ENCODE measurements at places on chromosomes 13 and 19. TPM values are rescaled to one million over a fixed set of nuclear protein-coding genes. Genes with fewer than 3 reads are reported as not detected.

- no peak for DNase-seq
These were observed 140.0 kb downstream of the IRS2 start for GRCh38 chr13:109646423-109646822.

DNA sequence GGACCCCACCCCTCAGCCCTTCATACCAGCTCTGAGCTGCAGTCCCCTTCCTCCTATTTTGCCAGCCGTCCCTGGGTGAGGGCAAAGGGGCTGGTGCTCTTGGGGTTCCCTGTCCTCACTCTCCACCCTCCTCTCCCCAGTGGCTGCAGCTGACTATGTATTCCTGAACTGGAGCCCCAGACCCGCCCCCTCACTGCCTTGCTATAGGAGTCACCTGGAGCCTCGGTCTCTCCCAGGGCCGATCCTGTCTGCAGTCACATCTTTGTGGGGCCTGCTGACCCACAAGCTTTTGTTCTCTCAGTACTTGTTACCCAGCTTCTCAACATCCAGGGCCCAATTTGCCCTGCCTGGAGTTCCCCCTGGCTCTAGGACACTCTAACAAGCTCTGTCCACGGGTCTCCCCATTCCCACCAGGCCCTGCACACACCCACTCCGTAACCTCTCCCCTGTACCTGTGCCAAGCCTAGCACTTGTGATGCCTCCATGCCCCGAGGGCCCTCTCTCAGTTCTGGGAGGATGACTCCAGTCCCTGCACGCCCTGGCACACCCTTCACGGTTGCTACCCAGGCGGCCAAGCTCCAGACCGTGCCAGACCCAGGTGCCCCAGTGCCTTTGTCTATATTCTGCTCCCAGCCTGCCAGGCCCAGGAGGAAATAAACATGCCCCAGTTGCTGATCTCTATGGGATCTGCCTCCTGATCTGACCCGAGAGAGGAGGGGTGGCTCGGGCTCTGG, 2.4 kb downstream of the COX7A1 start:
- DNase-seq: peak; percentile 62

DNA sequence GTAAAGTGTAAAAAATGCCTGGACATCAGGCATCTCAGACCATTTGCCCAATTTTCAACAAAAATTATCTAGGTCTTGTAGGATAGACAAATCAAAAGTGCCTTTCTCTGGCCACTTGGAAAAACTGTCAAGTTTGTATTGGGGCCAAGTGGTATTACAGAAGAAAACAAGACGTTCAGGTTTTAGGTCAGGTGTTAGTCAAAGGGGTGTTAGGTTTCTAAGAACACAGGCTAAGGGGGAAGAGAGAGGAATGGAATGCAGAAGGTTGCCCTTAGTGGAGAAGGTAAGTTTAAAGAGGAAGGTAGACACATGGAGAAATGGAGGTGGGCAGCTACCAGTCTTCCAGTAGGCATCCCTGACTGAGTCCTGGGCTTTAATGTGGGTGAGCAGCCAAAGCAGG, 19.9 kb upstream of the ZNF561 start:
- no peak for DNase-seq

GRCh38 chr13:36142735-36143134, 11.6 kb upstream of the DCLK1 start:
- no peak for DNase-seq

DNA sequence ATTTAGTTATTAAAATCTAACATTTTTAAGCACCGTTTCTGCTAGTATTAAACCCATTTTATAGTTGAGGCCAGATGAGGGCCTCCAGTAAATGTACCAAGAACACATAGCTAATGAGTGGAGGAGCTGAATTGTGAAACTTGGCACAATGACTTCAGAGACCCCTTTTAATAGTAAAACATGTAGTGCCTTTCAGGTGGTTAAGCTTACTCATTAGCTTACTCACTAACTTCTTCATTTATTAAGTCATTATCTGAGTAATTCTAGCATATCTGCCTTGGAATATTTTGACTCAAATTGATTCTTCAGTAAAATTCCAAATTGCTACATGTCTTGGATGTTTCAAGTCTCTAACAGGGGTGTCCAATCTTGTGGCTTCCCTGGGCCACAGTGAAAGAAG, 735.2 kb downstream of the LIG4 start:
- DNase-seq: no peak

GRCh38 chr13:91216928-91217700, 130.4 kb upstream of the MIR17HG start:
- no peak for DNase-seq

- DNase-seq: no peak
These were observed 27.5 kb downstream of the VRK3 start for GRCh38 chr19:49997709-49998108.

DNA sequence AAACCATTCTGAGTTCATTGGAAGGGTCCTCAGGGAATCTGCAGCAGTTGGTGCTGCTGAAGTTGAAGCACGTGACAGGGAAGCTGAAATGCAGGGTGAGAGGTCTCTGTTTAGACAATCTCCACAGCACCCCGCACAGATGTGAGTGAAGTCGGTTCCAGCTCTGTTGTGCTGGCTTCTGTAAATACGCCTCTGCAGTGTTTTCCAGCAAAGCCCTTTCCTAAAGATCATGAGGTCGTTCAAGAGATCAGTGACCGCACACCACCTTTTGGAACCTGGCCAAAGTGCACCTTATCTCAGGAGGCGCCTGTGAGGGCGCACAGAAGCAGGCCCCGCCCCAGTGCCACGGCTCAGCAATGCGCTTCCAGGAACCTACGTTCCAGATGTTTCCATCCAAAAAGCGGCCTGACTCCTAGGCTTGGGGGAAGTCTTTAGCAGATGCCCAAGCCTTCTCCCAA, 10.8 kb downstream of the CUL4A start:
- DNase-seq: peak; percentile 44

- DNase-seq: no peak
These were observed 1546.2 kb downstream of the OLFM4 start for GRCh38 chr13:54574791-54575190.

DNA sequence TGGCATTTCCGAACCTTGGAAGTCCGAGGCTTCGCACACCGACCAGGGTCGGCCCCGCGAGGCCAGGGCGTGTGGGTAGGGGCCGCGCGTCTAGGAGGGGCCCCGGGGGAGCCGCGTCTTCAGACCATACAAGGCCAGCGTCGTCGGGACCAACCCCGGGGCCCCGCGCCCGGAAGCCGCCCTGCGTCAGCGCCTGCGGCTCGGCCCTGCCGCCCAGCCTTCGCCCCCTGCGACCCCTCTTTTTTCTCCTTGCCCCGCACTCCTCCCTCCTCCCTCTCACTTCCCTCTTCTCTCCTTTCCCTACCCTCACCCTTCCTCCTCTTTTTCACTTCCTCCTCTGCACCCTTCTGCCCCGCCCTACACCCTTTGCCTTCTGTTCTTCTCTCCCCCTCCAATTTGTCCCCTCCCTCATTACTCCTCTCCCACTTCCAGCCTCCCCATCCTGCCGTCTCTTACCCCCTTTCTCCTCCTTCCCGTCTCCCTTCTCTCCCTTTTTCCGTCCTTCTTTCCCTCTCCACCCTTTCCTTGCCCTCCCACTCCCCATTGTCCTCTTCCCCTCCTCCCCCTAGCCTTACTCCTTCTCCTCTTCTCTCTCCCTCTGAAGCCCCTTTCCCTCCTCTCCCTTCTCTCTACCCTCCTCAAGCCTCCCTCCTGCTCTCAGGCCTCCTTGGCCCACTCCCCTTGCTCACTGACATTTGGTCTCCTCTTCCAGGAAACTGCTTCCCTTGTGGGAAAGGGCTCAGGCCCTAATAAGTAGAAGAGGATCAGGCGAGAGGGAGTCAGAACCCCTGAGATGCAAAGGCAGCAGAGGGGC, 2.2 kb upstream of the PLEKHG2 start:
- DNase-seq: peak; percentile 92

GRCh38 chr13:109425821-109426689, 360.3 kb downstream of the IRS2 start:
- no peak for DNase-seq

GRCh38 chr19:58569191-58569942, 3.8 kb downstream of the MZF1 start:
- peak; percentile 10 for DNase-seq

- peak; percentile 11 for DNase-seq
These were observed 13.7 kb downstream of the SLC7A10 start for GRCh38 chr19:33211794-33212435.

GRCh38 chr19:41745756-41746155, 9.6 kb upstream of the CEACAM6 start:
- no peak for DNase-seq

- no peak for DNase-seq
These were observed 156.9 kb downstream of the ENOX1 start for GRCh38 chr13:43629691-43630480.

- peak; percentile 67 for DNase-seq
These were observed 594 bp downstream of the URI1 start for GRCh38 chr19:29942404-29943261.

DNA sequence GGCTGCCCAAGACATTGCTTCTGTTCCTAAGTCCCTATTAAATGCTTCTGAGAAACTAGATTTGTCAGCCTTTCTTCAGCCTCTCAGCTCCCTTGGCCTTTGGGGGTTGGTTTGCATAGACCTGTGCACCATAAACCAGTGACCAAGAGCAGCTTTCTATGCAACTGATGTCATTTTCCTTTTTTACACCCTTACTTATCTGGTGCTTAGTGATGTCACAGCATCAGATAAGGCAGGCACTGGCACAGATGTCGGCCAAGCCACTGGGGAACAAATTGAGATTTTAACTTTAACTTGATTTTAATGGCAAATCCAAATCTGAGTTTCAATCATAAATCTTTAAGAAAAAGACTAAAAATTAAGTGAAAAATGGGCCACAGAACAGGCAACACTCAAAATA, 59.8 kb downstream of the RUBCNL start:
- no peak for DNase-seq

GRCh38 chr19:4988770-4989251, 19.9 kb downstream of the KDM4B start:
- peak; percentile 74 for DNase-seq

DNA sequence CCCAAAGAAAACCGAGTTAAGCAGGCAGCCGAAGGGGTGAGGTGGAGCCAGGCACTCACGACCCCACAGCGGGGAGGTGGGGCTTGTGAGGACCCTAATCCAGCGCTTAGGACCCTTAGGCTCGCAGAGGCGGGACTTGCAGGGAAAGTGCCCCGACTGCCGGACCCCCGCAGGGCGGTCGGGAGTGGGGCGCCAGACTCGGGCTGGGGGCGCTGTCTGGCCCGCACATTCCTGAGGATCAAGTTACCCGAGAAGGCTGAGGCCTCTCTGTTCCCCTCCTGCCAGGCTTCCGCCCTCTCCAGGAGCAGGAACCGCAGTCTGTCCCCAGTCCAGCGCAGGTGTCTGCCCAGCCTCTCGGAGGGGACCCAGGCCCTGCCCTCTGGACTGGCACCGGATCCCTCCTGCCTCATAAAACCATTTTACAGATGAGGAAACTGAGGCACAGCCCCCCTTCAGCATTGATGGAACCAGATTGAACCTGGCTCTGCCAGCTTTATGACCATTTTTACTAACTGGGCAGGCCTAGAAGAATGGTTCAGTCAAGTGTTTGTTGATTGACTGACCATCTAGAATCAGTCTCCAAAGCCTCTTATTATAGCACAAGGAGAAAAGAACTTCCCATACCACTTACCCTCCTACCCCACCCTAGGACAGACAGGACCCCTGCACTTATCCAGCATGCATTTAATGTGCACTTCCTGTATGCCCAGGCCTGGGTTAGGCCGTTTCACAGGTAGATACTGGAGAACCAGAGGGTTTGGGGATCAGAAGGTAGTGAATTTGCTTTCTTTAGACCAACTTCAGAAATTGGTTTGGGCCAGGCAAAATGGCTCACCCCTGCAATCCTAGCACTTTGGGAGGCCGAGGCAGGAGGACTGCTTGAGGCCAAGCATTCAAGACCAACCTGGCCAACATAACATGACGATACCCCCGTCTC, 6.7 kb upstream of the JUND start:
- DNase-seq: no peak

DNA sequence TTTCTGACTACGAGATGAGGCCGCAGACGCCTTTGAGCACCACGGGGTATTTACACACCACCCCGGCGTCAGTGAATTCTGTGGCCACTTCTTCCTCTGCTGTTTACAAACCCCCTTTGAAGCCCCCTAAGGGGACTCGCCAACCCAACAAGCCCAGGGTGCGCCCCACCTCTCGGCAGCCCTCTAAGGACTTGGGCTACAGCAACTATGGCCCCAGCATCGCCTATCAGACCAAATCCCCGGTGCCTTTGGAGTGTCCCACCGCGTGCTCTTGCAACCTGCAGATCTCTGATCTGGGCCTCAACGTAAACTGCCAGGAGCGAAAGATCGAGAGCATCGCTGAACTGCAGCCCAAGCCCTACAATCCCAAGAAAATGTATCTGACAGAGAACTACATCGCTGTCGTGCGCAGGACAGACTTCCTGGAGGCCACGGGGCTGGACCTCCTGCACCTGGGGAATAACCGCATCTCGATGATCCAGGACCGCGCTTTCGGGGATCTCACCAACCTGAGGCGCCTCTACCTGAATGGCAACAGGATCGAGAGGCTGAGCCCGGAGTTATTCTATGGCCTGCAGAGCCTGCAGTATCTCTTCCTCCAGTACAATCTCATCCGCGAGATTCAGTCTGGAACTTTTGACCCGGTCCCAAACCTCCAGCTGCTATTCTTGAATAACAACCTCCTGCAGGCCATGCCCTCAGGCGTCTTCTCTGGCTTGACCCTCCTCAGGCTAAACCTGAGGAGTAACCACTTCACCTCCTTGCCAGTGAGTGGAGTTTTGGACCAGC, 5.3 kb downstream of the SLITRK5 start:
- no peak for DNase-seq

- no peak for DNase-seq
These were observed 101.4 kb downstream of the ABCC4 start for GRCh38 chr13:95199896-95200295.

DNA sequence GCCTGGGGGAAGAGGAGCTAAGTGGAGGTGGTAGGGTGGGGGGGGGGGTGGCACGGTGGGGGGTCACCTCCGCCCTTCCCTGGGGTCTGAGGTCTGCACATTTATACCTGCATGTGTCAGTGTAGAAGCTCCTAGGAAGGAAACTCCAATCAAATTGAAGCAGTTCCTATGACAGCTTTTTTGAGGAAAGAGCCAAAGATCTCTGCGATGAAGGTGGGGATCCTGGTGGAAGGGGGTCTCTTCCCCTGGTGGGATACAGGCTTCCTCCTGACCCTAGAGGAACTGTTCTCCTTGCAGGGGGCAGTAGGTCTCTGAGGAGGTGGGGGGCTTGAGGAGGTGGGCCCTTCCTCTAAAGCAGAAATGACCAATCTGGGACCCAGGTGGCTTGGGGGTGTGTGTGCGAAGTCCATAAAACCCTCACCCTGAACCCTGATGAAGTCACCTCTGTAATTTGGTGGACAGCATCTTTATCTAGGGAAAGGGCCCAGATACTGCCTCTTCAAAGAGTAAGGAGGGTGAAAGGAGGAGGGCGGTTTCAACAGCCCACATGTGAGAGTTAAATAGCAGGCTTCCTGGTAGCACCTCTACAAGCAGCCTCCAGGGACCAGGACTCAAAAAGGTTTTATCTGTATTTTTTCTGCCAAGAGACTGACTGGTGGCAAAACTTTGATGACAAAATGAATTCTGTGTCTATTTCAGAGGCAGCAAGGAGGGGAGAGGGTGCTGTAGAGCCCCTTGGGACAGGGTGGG, 12.9 kb downstream of the RANBP3 start:
- DNase-seq: peak; percentile 2

SPIB gene
- total RNA-seq: 0.16 TPM

LGALS14 gene
- not detected for total RNA-seq

OR4F17 gene
- not detected for total RNA-seq

ANKRD10 gene
- total RNA-seq: 65.4 TPM

PABPC3 gene
- not detected for total RNA-seq

PNMA8A gene
- total RNA-seq: 10.6 TPM

KLK3 gene
- not detected for total RNA-seq

USPL1 gene
- 11.3 TPM for total RNA-seq

KLK7 gene
- not detected for total RNA-seq

CALR3 gene
- not detected for total RNA-seq

MBD3L2 gene
- not detected for total RNA-seq

KRTDAP gene
- total RNA-seq: not detected

PGPEP1 gene
- total RNA-seq: 58.6 TPM
